ENCODE measurements at places on chromosomes 6 and 20.

GRCh38 chr6:166308769-166309589, 787 bp upstream of the PRR18 start:
- no peak for DNase-seq

DNA sequence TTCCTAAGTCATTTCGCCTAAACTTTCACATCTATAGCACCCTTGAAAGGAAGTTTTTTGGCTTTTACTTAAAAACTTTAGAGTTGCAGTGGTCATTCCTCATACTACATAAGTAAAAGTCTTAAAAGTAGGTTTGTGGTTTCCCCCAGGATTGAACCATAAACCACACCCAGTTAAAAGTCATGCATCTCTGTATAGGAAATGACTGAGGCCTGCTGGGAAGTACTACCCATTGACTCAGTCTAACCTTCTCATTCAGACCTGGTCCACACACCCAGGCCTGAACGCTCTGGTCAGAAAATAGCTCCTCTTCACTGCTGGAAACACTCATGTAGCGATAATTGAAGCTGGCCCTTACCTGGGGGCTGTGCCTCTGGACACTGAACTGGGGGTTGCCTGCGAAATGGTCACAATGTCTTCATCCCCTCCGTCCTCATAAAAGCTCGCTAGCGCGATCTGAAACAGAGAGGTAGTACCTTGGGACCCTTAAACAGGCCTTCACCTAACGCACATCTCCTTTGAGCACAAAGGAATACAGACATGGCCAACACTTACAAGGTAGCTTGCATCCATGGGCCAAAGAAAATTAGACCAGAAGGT, 2.6 kb downstream of the NSFL1C start:
- DNase-seq, result no peak

DNA sequence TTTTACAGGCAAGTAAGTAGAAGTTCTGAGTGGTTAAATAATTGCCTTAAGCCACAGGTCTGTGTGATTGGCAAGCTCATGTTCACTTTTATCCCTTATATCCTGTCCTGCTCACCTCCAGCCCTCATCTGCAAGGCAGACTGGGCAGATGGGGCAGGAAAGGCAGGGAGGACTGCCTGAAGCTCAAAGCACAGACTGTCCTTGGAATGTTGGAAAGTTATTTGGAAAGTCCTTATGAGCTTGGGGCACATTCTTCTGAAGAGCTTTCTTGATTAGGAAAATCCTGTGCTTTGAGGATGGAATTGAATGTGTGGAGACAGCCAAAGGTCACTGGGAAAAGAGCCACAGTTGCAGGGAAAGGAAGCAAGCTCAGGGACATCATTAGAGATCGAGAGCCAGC, 48.9 kb upstream of the STK35 start:
- DNase-seq, result no peak

DNA sequence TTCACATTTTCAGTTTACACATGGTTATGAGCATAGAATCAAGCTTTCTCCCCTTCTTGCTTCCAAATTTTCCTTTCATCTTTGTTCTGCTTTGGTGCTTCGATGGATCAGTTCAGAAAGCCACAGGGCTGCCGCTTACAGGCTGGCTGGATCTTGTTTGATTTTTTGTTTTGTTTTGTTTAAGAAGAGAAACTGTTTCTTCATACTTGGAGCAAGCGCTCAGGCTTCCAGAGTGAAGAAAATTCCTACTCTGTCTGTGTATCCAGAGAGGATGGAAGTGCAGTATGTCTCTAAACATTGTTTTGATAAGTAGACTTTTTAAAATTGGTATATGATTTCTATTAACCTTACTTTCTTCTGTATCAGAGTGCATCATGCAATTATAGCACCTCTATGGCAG, 66.9 kb downstream of the ARID1B start:
- DNase-seq, result no peak

DNA sequence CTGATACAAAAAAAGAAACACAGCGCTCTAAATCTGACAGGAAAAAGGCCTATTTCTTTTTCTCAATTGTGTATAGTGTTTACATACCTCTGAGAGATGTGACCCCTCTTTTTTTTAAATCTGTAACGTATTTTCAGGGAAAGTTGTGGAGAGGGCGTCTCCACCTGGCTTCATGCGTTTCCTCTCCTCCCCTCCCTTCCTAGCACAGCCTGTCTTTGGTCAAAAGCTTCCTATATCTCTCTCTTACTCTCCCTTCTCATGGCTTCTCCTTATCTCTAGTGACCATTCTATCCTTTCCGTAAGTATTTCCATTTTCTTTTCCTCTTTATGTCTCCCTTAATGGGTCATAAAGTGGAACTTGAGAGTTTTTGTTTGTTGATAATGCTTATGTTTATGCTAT, 458.9 kb downstream of the HACE1 start:
- DNase-seq, result no peak

DNA sequence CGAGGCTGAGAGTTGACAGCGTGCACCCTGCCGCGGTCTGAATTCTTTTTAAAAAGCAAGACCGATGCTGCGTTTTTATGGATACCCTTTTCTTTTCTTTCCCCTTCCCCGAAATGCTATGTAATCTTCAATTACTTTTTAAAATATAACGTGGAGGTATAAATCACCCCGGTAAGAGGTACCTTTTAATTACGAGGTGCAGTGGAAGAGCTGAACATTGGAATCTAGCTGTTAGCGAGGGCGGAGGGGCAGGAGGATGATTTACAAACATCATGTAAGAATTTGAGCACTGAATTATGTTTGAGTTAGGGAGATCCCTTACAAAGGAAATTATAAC, 1.2 kb downstream of the EYA2 start:
- no peak for DNase-seq

DNA sequence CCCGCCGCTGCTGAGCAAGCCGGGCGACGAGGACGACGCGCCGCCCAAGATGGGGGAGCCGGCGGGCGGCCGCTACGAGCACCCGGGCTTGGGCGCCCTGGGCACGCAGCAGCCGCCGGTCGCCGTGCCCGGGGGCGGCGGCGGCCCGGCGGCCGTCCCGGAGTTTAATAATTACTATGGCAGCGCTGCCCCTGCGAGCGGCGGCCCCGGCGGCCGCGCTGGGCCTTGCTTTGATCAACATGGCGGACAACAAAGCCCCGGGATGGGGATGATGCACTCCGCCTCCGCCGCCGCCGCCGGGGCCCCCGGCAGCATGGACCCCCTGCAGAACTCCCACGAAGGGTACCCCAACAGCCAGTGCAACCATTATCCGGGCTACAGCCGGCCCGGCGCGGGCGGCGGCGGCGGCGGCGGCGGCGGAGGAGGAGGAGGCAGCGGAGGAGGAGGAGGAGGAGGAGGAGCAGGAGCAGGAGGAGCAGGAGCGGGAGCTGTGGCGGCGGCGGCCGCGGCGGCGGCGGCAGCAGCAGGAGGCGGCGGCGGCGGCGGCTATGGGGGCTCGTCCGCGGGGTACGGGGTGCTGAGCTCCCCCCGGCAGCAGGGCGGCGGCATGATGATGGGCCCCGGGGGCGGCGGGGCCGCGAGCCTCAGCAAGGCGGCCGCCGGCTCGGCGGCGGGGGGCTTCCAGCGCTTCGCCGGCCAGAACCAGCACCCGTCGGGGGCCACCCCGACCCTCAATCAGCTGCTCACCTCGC, 1.5 kb downstream of the ARID1B start:
- no peak for DNase-seq

DNA sequence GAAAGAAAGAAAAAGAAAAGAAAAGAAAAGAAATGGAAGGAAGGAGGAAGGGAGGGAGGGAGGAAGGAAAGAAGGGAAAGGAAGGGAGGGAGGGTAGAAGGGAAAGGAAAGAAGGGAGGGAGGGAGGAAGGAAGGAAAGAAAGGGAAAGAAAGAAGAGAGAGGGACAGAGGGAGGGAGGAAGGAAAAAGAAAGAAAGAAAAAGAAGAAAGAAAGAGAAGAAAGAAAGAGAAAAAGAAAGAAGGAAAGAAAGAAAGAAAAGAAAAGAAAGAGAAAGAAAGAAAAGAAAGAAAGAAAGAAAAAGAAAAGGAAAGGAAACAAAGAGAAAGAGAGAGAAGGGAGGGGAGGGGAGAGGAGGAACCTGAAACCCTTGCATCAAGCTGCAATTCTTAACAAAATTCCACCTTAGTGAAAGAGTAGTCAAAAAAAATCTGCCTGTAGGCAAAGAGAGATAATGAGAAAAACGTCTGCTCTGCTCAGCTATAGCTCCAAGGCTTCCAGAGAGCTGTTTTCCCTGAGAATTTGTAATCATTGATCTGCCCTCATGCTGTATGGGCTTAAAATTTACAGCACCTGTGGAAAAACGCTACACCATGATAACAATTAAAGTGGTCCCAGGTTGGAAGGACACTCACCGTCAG, 16.7 kb upstream of the MYCT1 start:
- DNase-seq, result no peak

- DNase-seq, result peak; percentile 27
These were observed 27.1 kb downstream of the RAB44 start for GRCh38 chr6:36724514-36725390.

GRCh38 chr6:56047931-56048540, 172.6 kb upstream of the BMP5 start:
- no peak for DNase-seq

GRCh38 chr20:32418376-32418775, 60.2 kb downstream of the ASXL1 start:
- DNase-seq, result no peak

DNA sequence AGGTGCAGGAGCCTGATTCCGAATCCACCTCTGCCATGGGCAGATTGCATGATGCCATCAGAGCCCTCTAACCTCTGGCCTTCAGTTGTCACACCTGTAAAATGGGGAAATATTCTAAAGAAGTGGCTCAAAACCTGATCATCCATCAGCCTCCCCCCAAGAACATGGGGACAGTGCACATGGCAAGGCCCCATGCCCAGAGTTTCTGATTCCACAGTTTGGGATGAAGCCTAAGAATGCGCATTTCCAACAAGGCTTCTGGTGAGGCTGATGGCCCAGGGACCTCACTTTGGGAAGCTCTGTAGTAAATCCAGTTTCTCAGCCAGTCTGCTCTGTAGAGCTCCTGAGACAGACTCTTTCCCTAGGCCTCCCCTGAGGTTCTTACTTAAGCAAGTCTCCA, 119.9 kb upstream of the CD93 start:
- DNase-seq, result no peak

DNA sequence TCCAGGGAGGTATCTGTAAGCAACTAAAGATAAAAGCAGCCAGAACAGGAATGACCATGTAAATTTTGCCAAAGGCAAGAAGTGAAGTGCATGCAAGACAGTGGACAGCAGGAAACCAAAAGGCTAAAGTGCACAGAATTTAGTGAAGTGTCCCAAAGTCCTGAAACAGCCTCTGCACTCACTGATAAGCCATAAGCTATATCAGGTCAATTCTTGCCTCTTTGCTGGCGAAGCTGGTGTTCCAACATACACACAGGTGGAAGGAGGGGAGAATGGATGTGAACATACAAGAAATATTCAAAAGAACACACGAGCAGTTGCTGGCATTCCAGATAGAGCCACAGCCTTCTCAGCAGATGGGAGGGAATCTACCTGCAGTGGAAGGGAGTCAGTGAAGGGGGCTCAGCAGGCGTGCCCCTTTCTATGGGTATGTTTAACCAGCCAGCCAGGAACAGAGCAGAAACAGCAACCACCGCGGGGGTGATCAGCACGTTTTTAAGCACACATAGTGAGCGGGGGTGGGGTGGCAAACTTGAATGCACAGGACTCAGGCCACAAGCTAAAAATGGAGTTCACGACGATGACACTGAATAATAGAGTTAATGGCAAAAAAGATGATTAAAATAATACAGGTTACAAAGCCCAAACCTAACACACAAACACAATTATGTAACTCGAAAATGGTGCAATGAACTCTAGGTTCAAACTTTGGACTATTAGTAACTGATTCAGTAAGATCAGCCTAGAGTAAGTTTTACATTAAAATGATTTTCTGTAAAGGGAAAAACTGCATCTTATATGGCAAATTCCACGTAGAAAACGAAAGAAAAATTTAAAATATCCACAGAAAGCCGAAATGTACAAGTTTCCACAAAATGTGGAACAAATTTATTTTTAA, 1.2 kb downstream of the ECI2 start:
- DNase-seq, result no peak

- no peak for DNase-seq
These were observed 3.0 kb upstream of the NANP start for GRCh38 chr20:25626779-25627178.

DNA sequence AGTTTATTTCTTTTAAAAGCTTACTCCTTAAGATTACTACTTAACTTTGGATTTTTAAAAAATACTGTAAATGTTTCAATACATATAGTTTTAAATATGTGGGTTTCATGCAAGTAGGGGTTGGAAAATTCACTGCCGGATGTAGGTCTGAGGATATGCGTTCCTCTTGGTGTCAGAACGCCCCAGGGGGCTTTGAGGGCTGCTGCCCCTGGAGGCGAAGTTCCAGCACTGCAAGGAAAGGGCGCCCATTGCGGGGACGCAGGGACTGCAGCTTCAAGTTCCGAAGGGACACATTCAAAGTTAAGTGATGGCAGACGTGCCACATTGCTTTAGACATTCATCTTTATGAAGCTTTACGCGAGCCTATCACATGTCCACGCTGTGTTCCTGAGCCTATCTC, 152.9 kb downstream of the SOD2 start:
- no peak for DNase-seq

DNA sequence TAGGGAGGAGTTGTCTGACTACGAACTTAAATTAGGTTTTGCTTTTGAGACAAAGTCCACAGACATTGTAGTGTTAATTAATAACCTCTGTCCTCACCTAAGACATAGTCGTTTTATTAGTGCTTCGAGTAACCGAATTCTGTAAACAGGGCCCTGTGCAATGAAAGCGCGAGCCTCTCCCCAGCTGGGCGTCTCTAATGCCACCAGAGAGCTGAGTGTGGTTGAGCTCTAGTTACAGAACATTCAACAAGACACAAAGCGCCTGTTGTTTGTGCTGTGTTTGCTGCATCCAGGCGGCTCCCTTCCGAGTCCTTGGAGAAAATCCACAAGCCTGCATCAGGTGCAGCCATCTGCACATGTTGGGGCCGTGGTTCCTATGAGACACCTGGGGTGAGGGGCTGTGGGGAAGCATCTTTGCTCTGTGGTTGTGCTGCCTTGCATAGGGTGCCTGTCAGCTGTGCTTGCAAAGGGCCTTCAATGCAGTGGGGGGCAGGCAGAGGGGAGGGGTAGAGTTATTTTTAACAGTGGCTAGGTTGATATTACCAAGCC, 63.9 kb downstream of the CD164 start:
- no peak for DNase-seq

DNA sequence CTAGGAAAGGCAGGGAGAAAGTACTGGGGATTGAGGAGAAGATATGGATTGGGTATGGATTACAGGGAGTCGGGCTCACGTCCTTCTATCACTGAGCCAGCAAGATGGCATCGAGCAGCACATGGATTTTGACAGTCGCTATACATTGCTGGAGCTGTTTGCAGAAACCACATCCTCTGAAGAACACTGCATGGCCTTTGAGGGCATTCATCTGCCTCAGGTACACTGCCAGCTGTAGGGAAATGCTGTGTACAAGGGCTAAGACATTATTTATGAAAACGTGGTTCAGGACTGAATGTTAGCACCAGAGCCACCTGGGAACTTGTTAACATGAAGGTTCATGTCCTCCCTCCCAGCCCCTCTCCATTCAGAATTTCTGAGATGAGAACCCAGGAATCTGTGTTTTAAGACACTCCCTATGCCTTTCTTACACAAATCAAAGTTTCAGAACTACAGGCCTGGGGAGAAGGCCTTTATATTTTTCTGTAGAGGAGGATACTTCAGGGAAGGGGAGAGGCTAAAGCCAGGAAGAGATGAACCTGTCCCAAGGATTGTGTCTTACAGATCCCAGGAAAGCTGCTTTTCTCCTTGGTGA, 3.5 kb downstream of the CUL9 start:
- DNase-seq, result no peak

GRCh38 chr6:37201726-37202125, 31.8 kb downstream of the PIM1 start:
- no peak for DNase-seq

- peak; percentile 83 for DNase-seq
These were observed 36.6 kb downstream of the MTRES1 start for GRCh38 chr6:107064579-107065065.
